ENCODE measurements at places on chromosomes 2 and 18. TPM values are rescaled to one million over a fixed set of nuclear protein-coding genes. Genes with fewer than 3 reads are reported as not detected.

DNA sequence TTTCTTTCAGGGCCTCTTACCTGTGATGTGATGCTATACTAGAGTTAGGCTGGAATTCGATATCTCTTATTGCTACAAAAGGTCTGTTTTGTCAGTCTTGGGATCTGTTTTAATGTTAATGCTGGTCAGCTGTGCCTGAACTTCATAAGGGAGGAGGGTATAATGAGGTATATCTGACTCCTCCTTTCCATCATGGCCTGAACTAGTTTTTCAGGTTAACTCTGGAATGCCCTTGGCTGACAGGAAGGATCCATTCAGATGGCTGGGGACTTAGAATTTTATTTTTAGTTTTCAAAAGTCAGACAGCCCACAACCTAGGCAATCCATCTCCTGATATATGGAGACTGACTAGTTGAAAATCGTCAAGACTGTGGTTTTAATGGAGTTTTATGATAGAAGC is 35.9 kb upstream of the TBC1D8 start:
- DNase-seq, result no peak
- no peaks in the 10 kb centered on the region for H3K4me1 ChIP-seq
- H3K27ac ChIP-seq, result no peak overlapping the region
- peaks cover 3% of the 10 kb centered on the region for H3K36me3 ChIP-seq
- no peak overlapping the region for H3K4me3 ChIP-seq

DNA sequence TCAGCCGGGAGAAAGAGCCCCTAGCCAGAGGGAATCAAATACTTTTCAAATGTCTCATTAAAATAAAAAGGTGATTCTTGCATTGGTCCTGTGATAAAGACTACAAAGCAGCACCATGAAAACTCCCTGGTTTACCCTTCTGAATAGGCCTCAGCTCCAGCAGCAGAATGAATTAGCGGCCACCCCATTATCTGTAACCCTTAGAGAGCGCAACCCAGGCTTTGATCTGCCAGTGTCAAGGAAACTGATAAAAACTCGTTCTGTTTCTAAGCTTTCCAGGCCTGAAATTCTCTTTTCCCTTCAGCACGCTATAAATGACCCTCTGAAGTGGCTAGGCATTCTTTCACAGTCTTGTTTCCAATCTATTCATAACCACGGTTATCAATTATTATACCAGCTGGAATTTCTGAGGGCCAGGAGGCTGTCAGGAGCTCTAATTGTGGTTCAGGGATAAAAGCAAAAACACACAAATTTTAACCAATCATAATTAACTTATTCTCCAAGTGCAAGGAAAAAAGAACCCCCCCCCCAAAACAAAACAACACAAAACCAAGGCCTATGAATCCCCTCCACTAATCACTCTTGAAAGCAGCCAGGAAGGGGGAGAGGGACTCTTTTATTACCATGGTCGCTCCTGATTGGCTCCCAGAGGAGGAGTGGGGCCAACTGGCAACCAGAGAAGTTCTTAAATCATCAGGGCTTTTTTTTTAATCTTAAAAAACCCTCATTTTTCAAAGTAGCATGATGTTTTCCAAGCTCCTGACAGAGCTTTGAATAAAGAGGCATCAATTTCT is 258.9 kb downstream of the CYRIA start:
- no peaks in the 10 kb centered on the region for H3K36me3 ChIP-seq
- H3K27ac ChIP-seq, result no peak overlapping the region
- no peak overlapping the region for H3K4me3 ChIP-seq
- no peak for DNase-seq
- no peaks in the 10 kb centered on the region for H3K27me3 ChIP-seq

- H3K27ac ChIP-seq, result no peak overlapping the region
- peaks cover 7% of the 10 kb centered on the region for H3K27me3 ChIP-seq
- no peaks in the 10 kb centered on the region for H3K4me1 ChIP-seq
- DNase-seq, result no peak
Measured at GRCh38 chr18:59509481-59510442, 150.7 kb upstream of the LMAN1 start.

SANBR gene
- 2.3 TPM for polyA plus RNA-seq

- H3K36me3 ChIP-seq, result no peaks in the 10 kb centered on the region
- no peak overlapping the region for H3K27ac ChIP-seq
- peaks cover 10% of the 10 kb centered on the region for H3K27me3 ChIP-seq
Measured at GRCh38 chr2:95043300-95044093, 18.0 kb downstream of the MAL start.
